ENCODE measurements at places on chromosomes 5 and 9.

- DNase-seq, result peak; percentile 45
Observed at GRCh38 chr9:15423231-15423985, 732 bp downstream of the SNAPC3 start.

DNA sequence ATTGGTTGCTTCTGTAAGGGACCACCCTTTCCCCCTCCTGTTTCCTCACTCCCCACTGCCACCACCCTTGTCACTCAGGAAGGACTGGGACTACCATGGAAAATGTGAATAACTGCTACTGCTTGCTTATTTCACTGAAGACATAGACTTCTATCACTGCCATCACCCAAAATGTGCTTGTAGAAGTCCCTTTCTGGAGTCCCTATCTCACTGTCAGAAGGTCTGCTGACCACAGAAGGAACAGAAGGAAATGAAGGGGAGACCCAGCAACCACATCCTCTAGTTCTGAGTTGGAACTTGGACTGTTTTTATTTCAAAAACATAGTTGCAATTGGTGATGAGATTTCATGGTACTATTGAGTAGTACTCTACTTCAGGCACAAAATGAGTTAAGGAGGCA is 122.5 kb downstream of the NPR3 start:
- no peak for DNase-seq

DNA sequence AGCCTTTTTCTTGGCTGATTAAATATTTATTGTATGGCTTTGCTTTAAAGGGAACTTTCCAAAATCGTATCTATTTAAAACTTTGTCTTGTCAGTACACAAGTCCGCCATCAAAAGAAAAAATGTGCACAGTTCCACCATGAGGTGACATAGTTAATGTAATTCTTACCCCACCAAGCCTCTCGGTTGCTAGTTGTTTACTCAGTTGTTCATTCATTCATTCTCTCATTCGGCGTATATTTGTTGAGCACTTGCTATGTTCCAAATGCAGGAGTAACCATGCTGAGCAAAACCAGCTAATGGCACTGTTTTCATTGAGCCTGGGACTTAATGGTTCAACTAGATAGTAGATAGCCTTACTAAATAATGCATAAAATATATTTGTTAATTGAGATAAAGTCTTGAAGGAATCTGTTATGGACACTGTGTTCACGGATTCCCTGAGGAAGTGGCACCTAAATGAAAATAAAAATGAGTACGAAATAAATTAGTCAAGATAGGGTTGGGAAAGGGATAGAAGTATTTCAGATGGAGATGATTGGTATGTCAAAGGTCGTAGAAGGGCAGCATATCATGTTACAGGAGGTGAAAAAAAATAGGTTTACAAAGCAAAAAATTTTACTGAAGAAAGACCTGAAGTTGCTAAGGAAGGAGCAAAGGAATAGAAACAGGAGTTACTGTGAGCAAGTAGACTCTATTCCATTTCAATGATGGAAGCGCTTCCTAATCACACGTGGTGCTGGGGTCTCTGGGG is 1.5 kb downstream of the DCAF10 start:
- no peak for DNase-seq

- peak; percentile 95 for DNase-seq
Observed at GRCh38 chr5:107542428-107542827, 128.3 kb downstream of the EFNA5 start.

DNA sequence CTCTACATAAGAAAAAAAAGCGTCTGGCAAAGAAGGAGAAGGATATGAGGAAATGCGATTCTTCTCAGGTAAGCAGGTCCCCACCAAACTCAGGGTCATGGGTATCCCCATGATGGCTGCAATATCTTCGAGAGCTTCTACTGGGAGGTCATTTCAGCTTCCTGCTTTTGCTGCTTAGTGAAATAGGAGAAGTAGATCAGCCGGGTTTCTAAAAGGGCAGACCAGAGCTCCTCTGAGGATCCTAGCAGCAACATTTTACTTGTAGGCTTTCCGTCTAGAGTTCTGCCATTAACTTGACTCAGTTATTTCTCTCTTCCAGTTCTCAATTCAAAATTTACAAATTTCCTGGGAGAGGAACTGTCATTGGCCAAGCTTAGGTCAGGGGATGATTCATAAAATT is 134.7 kb downstream of the DPYSL3 start:
- DNase-seq, result no peak

DNA sequence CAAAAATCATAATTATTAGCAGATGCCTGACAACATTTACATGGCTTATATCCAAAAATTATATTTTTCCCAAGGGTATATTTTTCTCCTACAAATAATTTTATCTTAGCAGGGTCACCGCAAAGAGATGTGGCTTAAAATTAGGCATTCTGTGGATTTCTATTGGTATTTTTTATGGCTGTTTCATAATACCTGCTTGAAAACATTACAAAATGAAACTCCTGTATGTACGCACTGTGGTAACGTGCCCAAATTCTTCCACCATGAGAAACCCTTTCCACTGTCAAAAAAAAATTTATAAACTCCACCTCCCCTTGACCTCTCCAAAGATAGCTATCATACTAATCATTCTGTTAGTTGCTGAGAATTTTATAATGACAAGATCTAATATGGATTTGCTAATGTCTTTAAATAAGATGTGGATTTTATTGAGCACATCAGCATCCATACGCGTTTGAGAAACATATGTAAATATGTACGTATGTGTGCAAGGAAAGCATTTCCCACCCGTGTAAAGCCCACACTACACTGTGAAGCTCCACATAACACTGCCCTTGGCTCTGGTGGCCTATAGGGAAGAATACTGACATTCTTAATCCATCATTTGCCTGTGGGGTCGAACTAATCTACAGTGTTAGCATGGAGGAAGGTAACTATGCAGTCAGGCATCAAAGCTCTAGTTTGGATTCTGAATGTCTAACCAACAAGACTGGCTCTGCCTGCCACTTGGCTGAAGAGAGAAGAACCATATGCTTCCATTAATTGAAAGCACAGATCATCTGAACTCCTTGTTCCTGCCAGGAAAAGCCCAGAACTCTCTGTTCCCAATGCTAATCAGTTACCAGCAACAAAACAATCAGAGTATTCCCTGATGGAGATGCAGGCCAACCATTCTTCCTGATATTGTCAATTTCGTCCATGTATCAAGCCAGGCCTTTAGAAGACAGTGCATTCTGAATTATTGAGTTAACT is 244.7 kb downstream of the SPOCK1 start:
- DNase-seq, result peak; percentile 25

DNA sequence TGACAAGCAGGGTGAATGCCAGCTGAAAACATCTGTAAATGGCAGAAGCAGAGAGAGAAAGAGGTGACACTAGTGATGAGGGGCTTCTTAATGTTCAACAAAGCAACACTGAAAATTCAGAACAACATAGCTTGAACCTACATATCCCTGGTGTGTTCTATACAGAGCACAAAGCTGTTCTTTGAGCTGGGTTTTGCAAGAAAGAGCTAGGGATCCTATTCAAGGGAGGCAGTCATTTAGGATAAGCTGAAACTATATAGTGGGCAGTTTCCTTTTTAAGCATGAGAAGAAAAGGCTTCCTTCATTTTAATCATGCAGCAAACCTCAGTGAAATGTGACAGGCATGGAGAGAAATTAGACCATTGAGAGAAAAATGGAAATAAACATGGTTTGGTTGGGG is 45.6 kb upstream of the RAI14 start:
- no peak for DNase-seq

DNA sequence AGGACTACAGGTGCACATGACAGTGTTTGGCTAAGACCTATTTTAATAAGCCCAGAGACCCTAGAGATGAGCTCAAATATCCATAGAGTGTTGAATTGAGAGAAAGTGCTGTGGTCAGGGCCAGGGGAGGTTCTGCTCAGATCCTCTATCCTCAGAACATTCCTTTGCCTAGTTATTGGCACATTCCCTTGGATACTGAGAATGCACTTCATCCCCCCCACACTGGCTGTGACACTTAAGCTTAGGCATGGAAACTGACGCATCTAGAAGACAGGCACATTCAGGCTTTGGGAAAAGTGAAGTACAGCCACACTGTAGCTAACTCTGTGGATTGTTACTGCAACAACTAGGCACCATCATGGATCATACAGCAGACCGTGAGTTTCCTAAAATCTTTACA is 27.1 kb upstream of the RASGRF2 start:
- peak; percentile 71 for DNase-seq

- DNase-seq, result no peak
Observed at GRCh38 chr5:130324953-130325671, 420.8 kb downstream of the CHSY3 start.

DNA sequence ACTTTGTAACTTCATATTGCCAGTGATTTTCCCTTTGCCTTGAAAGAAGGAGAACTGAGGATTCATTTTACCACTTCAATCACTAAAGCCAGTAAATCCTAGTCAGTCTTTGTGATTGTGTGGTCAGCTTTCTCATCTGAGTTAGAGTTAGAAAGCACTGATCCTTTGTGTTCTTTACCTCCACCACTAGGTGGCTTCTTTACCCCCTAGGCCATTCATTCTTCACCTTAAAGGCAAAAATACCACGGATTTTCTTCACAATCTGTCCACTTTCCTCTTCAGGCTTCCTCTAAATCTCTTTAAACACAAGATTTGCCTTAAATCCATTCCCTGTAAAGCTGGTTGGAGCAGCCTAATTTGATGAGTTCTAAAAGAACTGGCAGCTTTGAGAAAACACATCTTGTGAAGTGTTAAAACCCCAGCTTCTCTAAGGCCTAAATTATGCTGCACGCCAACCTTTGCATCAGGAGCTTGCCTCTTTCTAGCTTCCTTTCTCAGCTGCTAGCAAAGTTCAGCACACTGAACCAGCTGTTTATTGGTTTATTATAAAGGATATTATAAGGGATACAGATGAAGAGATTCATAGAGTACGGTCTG is 20.4 kb downstream of the BDP1 start:
- peak; percentile 56 for DNase-seq

- no peak for DNase-seq
Observed at GRCh38 chr9:83034587-83034986, 28.4 kb downstream of the RASEF start.

DNA sequence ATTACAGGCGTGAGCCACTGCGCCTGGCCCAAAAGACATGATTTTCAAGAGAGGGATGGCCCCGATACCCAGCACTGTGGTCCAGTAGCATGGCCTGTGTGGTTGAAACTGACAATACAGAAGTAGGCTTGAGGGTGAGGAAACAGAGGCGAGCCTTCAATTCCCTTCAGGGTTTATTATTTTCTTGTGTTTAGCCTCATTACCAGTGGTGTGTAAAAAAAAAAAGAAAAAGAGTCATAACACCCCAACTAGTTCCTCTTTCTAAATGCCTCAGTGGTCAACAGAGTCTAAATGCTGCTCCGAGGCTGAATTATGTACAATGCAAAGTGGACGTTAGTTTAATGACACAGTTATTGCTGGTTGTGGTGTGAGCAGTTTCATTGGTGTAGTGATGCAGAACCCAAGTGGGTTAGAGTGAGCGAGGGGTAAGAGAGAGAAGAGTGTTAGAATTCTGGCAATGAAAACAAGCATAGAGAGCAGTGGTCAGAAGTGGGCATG is 58.8 kb downstream of the SNX30 start:
- DNase-seq, result no peak

DNA sequence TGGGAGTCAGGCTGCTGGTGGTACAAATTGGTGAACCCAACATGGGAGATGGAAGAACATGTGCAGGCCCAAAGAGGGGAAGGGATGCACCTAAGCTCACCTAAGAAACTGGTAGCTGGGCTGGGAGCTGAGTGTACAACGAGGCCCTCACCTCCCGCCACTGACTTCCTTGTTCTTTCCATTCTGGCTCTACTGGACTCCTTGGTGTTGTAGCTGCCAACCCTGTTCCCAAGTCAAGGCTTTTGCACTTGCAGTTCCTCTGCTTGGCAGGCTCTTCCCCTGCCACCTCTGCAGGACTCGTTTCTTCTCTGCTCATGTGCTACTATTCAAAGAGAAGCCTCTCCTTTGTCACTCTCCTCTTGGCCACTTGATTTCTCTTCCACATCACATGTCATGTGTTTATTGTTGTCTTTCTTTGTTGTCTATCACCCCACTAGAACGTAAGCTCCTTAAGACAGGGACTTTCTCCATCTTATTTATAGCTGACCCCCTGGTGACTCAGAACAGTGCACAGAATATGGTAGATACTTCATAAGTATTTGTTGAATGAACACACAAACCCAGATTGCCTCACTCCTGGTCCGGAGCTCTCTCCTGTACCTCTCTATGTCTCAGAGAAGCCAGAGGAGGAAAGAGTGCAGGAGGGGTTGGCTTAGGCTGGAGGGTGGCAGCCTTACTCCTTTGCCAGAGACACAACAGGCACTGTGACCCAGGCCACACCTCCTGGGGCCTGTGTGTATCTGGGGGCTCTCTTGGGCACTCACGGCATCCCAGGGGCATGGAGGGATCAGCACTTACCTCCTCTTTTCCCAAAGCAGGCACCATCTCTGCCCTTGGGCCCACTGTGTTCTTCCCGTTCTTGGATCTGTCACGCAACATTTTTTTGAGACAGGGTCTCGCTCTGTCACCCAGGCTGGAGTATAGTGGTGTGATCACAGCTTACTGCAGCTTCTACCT is 5.2 kb upstream of the SPINK4 start:
- no peak for DNase-seq

DNA sequence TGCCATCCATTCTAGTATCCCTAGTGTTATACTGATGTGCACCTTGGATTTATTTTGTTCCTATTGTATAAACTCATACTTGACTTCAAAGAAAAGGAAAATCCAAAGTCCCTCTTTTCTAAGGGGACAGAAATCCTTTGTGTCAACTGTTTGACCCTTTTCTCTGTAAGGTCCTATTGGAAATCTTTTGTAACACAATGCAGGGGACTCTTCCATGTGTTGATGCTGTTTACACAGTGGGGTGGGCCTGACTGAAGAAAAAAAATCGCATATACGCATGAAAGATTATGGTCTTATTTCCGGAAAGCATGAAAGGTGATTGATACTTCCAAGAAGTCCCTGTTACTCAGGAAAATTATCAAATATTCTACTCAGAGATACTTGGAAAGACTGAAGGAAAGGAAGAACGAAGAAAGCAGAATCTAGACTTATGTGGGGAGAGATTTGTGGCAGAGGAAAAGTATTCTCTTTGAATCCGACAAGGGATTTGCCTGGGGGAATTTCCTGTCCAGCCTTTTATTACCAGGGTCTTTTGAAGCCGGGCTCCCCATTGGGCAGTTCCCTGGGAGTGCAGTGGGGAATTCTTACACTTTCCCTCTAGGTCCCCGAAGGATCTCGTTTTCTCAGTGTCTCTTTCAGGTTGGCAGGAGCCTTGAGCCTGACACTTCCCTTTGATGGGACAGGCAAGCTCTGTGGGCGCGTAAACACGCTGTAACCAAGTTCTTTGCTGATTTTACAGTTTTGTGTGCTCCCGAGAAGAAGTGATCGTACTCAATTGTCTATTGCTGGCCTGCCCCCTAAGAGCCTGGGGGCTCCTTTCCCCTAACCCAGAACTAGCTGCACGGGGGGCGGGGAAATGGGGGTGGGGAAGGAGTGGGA is 779 bp upstream of the VCAN start:
- peak; percentile 51 for DNase-seq

- DNase-seq, result no peak
Observed at GRCh38 chr5:93674138-93674537, 67.3 kb downstream of the POU5F2 start.

DNA sequence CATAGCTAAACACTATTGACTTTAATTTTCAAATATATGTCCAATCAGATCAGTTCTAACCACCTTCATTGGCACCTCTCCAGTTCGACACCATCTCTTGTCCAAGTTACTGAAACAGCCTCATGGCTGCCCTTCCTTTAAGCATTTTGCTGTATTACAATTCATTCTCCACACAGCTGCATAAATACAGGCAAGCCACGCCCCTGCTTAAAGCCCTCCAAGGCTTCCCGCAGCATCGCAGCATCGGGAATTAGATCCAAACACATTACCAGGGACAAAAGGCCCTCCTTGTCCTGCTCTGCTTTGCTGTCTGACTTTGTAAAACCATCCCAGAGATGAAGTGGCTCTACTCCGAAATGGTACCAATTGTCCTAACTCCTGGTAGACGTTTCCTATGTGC is 75.1 kb upstream of the RAI14 start:
- peak; percentile 23 for DNase-seq

GRCh38 chr5:76331126-76331525 is 72.0 kb upstream of the IQGAP2 start:
- no peak for DNase-seq

Data from astrocyte of the hippocampus (primary cell).